ENCODE measurements at places on chromosomes 4 and X.
A peak's percentile ranks its signal among the peaks of the same experiment; 100 is the strongest.

GRCh38 chr4:89363786-89364185 is 56.2 kb upstream of the GPRIN3 start:
- no peak for DNase-seq

DNA sequence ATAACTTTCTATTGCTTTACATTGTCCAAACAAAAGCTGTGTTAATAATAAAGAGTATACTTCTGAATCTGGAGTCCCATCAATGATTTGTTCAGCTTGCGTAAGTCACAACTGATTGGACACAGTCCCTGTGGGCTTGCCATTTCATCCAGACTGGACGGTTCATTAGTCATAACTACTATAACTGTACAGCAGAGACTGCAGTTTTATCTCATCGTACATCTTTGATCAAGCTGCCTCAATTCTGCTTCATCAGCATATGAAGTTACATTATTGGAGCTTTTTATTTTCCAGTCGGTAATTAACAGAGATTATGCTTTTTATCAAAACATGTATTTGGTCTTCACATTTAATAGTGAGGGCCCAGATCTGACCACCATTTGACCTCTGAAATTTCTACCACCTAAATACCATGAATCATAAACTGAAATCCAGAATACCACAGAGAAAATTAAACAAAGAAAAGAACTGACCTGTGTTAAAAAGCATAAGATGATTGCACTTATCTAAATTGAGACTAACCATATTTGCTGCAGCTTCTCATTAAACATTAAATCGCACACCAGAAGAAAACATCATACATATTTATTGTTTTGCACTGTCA is 12.5 kb upstream of the MAB21L2 start:
- no peak for DNase-seq

DNA sequence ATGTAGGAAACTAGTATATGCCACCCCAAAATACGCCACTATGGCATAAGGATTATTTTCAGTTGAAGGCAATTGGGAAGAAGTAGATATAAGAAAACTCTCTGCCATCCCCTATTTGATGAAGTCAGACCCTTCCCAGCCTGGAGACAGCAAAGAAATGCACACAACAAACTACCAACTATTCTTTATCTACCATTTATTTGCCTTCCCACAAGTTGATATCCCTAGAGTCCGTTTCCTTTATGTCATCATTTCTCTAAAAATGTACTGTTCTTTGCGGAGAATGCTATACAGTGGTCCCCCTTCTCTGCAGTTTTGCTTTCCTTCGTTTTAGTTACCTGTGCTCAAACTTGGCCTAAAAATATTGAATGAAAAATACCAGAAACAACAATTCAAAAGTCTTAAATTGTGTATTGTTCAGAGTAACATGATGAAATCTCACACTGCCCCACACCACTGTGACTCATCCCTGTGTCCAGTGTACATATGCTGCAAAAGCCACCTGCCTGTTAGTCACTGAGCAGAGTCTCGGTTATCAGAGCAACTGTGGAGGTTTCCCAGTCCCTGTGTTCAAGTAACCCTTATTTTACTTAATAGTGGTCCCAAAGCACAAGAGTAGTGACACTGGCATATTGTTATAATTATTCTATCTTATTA is 152.3 kb downstream of the WDFY3 start:
- DNase-seq, result no peak

DNA sequence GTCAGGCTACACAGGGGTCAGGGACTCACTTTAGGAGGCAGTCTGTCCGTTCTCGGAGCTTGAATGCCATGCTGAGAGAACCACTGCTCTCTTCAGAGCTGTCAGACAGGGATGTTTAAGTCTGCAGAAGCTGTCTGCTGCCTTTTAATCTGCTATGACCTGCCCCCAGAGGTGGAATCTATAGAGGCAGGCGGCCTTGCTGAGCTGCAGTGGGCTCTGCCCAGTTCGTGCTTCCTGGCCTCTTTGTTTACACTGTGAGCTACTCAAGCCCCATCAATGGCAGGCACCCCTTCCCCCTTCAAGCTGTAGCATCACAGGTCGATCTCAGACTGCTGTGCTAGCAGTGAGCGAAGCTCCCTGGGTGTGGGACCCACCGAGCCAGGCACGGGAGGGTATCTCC is 31.5 kb upstream of the UNC5C start:
- DNase-seq, result no peak

GRCh38 chr4:148857239-148857972 is 415.2 kb upstream of the NR3C2 start:
- DNase-seq, result no peak

DNA sequence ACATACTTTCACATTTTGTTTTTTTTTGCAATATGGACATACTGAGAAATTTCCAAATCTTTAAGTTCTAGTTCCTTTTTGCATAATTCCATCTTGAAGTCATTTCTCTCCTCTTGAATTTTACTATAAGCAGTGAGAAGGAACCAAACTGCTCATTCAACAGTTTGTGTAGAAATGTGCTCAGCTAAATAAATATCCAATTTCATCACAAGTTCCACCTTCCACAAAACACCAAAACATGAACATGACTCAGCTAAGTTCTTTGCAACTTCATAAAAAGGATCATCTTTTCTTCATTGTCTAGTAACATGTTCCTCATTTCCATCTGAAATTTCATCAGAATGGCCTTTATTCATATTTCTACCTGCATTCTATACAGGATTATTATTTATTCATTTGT is 77.3 kb upstream of the FGF13 start:
- DNase-seq, result no peak

DNA sequence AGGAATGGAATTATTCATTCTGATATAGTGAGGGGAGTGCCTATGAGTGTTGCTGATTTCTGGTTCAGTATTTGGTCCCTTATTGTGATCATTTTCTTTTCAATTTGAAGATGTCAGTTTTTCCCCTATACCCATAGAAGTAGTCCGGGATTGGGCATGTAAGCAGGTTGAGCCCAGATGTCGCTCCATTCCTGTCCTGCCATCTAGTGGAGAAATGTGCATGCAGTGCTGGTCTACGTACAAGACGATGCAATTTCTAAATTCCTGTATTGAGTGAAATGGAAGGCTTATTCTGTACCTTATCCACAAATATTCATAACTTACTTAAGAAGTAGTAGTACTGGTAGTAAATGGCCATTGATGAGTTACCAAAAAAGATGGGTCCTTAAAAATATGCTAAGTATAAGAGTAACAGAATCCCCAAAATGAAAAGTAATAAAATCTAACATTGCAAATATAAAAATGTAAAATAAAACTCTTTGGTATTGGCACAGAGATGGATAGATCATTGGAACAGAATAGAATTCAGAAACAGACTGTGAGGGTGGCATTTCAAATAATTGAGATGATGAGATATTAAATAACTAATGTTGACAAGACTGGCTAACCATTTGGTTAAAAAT is 60.9 kb downstream of the UGT8 start:
- peak; percentile 3 for DNase-seq

GRCh38 chr4:74161666-74162450 is 3.9 kb downstream of the MTHFD2L start:
- DNase-seq, result no peak

- DNase-seq, result no peak
Measured at GRCh38 chr4:4852591-4853362, 6.7 kb upstream of the MSX1 start.

DNA sequence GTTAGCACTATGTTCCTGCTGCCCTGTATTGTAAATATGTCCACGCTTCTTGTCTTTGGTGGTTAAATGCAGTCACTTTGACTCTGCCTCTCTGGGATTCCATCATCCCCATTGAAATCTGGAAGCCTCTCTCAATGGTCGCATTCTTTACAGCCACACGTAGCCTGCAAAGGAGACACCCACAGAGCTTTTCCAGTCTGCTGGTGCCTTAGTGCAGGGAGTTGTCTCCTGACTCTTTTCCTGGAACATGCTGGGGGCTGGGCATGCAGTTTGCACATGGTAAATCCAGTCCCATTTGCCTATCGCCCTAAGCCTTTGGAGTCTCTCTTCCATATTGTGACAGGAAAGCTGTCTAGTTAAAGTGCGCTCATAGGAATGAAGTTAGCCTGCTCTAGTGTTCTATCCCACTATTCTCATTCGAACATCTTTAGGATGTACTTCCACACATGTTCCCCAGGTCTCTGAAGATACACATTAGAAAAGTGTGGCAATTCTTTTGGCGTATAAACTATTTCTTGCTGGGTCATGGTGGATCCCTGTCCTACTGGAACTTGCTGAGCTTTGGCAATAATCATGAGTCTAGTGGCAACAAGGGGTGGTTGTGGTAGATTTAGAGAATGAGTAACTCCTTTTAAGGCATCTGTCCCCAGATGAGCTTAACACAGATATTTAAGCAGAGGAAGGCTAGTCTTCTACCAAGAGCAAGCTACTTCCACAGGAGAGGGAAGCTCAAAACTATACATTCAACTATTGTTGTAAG is 33.7 kb downstream of the COQ2 start:
- DNase-seq, result no peak

DNA sequence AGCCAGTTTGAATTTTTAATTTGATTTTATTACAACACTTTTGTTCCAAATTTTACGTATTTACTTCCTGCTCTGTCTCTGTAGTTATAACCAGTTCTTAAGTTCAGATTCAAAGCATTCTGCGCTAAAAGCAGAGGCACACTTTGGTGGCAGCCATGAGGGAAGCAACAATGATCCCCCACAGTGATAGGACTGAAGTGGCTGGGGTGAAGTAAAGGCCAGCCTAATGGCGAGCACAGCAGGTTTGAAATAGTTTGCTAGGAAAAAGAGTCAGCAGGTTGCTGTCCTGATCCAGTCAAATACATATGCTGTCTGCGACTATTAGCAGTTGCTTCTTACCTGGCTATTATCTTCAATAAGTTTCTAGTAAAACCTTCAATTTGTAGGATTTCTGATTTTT is 176.3 kb downstream of the RPA4 start:
- DNase-seq, result no peak

DNA sequence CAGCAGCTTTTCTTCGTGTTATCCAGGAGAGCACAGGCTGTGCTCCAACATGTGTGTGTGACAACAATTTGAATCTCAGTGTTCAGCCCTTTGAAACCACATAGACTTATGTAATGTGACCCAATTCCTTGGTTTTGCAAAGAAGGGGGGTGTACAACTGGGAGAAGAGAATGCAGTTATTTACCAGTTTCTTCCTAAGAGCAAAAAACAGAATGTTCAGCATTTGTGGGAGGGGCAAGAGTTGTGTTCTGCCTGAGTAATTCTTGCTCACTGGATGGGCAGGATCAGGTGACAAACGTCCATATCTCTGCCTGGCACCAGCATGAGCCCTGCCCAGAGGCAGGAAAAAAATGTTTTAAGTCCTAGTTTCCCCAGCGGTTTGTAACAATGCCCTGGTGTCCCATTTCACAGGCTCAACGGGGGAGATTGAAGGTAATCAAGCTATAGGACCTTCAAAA is 72.0 kb downstream of the PRPS1 start:
- DNase-seq, result no peak

GRCh38 chr4:164824581-164824980 is 52.4 kb upstream of the APELA start:
- DNase-seq, result no peak

DNA sequence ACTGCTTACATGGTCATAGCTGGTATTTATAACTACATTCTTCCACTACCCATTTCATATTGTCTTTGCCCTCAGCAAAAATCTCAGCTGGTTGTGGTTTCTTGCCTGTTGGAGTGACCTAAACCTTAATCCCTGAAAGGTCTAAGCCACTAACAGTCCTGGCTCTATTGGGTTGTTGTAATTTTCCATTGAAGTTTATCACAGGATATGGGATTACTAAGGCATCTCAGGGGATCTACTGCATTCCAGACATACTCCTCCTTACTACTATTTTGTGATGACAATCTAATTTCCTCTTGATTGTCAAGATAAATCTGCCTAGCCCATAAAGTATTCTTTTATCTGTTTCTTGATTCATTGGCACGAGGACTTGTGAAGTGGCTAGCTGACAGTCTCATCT is 6.2 kb upstream of the OSTC start:
- no peak for DNase-seq

- DNase-seq, result no peak
Measured at GRCh38 chrX:77085372-77085771, 361.8 kb upstream of the FGF16 start.

GRCh38 chrX:136819031-136819703 is 38.4 kb upstream of the ARHGEF6 start:
- no peak for DNase-seq

DNA sequence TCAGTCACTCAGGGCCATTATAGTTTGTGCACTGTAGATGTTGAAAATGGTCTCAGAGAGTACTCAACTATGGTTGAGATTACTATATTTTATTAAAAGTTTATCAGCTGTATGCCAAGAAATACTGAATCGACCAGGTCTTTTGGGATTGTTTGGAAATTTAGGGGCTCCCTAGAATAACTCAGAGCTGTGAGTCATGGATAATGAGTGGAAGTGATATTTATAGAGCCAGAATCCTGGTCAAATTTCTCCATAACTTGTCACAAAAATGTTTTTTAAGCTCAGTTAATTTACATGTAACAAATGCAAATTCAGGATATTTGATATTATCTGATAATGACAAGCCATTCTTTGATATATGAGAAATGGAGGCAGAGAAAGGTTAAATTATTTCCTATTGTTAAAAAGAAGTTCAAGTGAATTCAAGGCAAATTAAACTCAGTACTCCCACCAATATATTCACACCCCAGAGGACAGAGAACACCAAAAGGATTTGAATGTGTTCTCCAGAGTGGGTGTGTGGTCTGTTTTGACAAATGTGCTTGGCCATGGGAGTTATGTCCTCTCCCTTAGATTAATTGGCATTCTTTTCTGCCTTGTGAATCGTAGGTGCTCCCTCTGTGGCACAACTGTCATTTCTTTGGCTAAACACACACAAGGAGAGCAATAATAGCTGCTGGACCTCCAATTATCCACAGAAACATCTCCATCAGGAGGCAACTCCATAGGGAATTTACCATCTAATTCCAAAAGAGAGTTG is 37.7 kb downstream of the ARHGAP24 start:
- DNase-seq, result no peak

GRCh38 chr4:18042754-18043153 is 21.2 kb upstream of the LCORL start:
- no peak for DNase-seq
